ENCODE measurements at places on chromosomes 4 and X.

DNA sequence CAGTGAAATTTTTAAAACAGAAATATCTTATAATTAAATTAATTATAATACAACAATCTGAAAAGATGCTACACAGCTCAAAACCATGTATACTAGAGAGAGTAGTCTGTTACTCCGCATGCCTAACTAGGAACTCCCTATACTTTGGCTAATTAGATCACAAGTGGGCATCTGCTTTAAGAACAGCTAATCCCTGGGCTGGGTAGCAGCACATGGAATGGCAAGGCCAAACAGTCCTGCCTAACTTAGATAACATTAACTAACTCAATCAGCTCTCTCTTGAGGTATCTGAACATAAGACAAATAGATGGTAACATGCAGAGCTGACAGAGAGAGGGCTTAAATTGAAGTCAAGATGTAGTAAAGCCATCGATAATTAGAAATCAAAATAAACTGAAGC is 9.9 kb downstream of the CHIC2 start:
- DNase-seq: no peak

GRCh38 chr4:6298035-6298434 is 28.4 kb downstream of the WFS1 start:
- DNase-seq: no peak

DNA sequence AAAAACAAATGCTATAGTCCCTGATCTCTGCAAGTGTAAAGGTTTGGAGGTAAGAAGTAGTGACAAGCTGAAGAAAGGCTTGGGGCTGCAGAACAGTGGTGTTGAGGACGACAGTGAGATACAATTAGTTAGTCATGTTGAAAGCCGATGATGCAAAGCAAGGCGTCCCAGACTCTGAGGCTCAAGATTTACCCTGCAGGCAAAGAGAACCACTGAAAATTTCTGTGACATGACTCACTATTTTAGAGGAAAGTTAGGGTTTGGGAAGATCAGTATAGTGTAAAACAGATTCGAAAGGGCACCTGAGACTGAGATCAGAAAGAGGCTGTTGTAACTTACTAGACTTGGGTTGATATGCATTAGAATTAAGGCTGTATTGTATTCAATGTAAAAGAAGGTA is 281.3 kb upstream of the FTHL17 start:
- no peak for DNase-seq

GRCh38 chr4:15262396-15262795 is 165.4 kb upstream of the C1QTNF7 start:
- DNase-seq: no peak

DNA sequence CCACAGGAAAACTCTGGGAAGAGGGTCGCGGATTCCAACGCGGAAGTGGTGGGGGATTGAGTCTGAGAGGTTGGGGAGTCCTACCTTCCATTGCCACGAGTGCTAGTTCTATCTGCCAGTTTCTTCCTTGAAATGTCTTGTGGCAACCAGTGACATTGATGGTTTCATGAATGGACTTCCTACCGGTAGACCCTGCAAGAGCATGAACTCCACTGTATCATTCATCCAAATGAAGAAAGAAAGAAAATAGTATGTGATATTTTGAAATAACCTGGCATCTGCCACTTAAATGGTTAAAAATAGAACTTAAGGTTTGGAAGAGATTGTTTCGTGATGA is 1.1 kb upstream of the SLC10A7 start:
- no peak for DNase-seq

DNA sequence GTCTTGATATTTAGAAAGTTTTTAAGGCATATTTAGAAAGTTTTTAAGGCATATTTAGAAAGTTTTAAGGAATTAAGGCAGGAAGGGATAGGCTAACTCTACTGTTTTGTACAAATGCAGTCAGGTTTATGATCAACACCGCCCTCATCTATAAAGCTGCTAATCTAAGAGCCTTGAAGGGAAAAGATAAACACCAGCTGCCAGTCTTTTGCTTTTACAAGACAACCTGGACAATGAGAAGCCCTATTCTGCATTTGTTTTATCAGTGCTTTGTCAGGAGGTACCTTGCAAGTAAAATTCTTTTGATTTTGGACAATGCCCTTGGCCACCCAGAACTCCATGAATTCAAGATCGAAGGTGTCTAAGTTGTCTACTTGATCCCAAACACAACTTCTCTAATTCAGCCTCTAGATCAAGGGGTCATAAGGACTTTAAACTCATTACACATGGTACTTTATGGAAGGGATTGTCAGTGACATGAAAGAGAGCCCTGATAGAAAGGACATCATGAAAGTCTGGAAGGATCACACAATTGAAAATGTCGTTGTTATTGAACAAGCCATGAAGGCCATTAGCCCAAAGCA is 39.8 kb downstream of the IL15 start:
- no peak for DNase-seq

GRCh38 chr4:26356081-26356501 is 35.3 kb downstream of the RBPJ start:
- no peak for DNase-seq

GRCh38 chr4:163649557-163650091 is 155.1 kb downstream of the TMA16 start:
- no peak for DNase-seq

GRCh38 chr4:2044119-2044485 is 15.0 kb upstream of the NAT8L start:
- no peak for DNase-seq

- no peak for DNase-seq
Measured at GRCh38 chrX:38970845-38971244, 169.6 kb downstream of the MID1IP1 start.

DNA sequence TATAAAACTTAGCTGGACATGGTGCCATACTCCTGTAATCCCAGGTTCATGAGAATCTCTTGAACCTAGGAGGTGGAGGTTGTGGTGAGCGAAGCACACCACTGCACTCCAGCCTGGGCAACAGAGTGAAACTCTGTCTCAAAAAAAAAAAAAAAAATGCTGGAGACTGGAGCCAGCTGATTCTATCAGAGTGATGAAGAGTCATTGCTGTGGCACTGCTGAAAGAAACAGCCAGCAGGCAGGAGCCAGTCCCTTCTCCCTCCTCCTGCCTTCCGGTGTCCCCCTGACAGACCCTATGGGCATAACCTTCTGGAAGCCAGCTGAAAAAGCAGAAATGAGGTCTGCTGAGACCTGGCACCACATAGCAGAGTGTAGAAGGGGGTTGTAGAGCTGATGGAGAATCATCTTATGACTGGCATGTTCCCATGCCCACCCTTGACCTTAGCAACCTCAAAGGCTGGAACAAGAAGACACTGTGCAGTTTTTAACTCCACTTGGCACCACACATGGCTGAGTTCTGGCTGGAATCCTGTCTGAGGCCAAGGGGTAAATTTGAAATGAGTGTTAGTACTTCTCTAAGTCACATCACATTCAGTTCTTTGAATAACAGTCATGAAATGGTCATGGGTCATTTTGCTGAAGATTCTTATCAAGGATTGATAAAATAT is 2.6 kb upstream of the SPINK2 start:
- DNase-seq: no peak

DNA sequence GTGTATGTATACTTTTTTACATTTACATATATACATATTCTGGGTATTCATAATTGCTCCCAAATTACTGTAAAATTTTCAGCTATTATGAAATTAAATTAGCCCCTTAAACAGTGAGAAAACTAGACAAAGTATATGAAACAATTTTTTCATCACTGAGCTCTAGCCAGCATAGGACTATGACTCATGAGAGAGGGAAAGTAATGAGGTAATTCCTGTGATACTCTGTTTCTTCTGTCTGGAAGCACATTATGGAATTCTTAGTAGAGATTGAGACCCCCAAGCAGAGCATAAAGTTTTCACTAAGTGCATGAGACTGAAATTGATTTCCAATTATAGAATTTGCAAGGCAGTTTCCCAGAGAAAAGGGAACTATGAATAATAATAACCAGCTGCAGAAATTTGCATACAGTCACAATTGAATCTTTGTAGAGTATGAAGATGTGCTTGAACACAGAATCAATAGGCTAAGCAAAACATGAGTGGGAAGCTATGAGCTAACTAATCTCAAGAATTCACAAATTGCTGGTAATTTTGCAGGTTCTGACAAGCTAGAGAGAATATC is 779.3 kb downstream of the ARAP2 start:
- DNase-seq: no peak

GRCh38 chr4:166802346-166802745 is 431.9 kb downstream of the SPOCK3 start:
- DNase-seq: no peak

DNA sequence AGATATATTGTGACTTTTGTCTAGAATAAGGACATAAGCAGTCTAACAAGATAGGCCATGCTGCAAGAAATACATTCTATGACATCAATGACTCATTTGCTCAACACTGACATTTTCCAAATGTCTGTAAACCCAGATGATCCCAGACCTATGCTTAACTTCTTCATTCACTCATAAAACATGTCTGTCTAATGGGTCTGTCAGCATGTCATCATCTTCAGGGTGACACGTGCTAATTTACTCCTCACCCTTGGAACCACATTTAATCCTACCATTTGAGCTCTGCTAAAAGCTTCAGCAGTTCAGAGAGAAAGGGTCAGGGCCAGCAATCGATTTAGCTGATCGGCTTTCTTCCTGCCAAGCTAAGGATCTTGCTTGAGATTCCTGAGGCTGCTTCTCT is 109.4 kb upstream of the MAP3K15 start:
- DNase-seq: no peak

DNA sequence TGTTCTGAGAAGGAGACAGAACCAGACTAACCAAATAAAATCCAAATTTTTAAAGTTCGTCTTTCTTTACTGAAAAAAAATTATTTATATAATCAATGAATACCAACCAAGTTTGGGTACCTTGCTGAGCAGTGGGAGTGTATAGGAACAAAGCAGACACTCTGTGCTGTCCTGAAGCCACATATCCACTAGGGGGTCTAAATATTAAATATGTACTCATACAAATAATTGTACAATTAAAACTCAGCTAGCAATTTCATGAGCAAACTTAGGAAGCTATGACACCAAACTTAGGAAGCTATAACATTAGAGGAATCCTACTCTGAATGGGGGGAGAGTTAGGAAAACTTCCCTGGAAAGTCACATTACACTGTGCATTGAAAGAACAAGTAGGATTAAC is 582.0 kb upstream of the EPHA5 start:
- no peak for DNase-seq

DNA sequence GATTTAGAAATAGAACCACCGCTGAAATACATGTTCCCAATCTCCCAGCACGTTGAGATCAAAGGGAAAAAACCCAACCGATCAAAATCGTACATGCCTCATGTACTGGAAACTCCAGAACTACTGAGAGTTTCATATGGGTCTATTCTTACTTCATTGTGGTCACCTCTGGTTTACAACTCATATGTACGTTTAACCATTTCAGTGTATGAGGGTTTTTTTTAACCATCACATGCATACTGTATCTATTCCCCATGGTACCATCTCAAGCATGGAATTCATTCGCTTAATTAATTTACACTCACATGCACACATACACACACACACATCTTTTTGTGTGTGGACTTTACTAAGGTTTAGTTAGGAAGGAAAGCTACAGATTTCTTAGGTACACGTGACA is 46.0 kb upstream of the CLNK start:
- DNase-seq: no peak

- DNase-seq: no peak
Measured at GRCh38 chr4:14254252-14254651, 626.7 kb upstream of the BOD1L1 start.

GRCh38 chr4:151395873-151396272 is 13.1 kb upstream of the FHIP1A start:
- DNase-seq: no peak

- DNase-seq: no peak
Measured at GRCh38 chrX:17005712-17006368, 59.4 kb downstream of the REPS2 start.

DNA sequence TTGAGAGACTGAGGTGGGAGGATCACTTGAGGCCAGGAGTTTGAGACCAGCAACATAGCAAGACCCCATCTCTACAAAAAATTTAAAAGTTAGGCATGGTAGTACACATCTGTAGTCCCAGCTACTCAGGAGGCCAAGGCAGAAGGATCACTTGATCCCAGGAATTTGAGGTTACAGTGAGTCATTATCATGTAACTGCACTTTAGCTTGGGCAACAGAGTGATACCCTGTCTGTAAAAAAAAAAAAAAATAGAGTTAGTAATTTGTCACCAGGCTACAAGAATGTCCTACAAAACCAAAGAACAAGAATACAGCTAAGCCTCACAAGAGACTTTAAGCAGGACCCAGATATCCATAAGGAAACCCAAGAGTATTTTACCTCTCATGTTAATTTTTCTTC is 27.0 kb upstream of the RAB28 start:
- DNase-seq: no peak

GRCh38 chrX:22053481-22053880 is 21.4 kb downstream of the PHEX start:
- DNase-seq: no peak

GRCh38 chr4:102687982-102688433 is 72.8 kb downstream of the MANBA start:
- DNase-seq: no peak

DNA sequence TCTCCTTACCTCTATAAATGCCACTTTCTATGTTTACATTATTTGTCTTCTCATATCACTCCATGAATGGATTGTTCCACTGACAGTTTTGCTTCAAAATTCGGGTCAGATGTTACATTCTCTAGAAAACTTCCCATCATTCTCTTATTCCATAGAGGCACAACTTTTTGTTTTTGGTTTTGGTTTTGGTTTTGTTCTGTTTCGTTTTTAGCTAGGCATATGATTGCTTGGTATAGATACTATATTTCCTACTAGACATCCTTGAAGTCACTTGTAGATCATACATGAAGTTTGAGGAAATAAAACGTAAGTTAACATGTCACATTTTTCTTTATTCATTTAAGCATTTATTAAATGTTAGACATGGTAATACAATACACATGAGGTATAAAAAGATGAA is 961.0 kb downstream of the PCDH18 start:
- no peak for DNase-seq

- DNase-seq: no peak
Measured at GRCh38 chr4:119478446-119479179, 150.0 kb downstream of the PDE5A start.

GRCh38 chr4:152682143-152682941 is 2.5 kb upstream of the TMEM154 start:
- no peak for DNase-seq

GRCh38 chr4:72567821-72568675 is 973 bp downstream of the ADAMTS3 start:
- no peak for DNase-seq

DNA sequence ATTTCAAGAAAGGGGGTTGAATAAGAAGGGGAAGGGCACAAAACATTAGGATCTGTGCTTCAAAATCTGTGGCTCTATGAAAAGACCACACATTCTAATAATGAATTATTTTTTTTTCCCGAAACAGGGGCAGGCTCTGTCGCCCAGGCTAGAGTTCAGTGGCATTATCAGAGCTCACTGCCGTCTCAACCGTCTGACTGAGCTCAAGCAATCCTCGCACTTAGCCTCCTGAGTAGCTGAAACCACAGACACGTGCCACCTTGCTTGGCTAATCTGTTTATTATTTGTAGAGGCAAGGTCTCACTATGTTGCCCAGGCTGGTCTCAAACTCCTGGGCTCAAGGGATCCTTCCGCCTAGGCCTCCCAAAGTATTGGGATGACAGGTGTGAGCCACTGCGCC is 33.4 kb downstream of the ACSL1 start:
- DNase-seq: no peak

- no peak for DNase-seq
Measured at GRCh38 chr4:154407443-154407842, 84.2 kb downstream of the DCHS2 start.

Data from HCT116 (cell line).